ENCODE measurements at places on chromosomes 7 and 10.

- no peak for DNase-seq
Observed at GRCh38 chr10:71575451-71575850, 144.1 kb downstream of the C10orf105 start.

- DNase-seq: no peak
Observed at GRCh38 chr7:70696201-70696754, 435.7 kb upstream of the GALNT17 start.

- DNase-seq: no peak
Observed at GRCh38 chr7:123208793-123209192, 9.0 kb upstream of the SLC13A1 start.

- DNase-seq: no peak
Observed at GRCh38 chr7:37290731-37291130, 157.9 kb downstream of the ELMO1 start.

GRCh38 chr10:71125749-71126107 lies 86.6 kb upstream of the UNC5B start:
- no peak for DNase-seq

DNA sequence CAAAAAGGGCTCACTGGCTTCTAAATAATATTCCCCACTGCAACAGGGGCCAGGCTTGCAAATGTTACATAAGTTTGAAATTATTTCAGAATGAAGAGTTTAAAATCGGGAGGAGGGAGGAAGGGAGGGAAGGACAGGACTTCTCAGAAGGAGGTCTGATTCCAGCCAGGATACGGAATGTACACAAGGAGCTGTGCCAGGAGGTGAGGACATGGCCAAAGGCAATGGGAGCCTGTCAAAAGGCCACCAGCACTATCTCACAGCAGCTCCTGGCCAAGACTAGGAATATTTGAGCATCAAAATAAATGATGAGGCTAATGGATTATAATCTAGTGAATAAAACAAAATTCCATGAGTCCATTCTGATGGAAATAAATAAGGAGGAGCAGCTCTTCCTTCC lies 18.6 kb upstream of the DRGX start:
- DNase-seq: no peak

- no peak for DNase-seq
Observed at GRCh38 chr10:126911301-126911700, 6.1 kb downstream of the DOCK1 start.

DNA sequence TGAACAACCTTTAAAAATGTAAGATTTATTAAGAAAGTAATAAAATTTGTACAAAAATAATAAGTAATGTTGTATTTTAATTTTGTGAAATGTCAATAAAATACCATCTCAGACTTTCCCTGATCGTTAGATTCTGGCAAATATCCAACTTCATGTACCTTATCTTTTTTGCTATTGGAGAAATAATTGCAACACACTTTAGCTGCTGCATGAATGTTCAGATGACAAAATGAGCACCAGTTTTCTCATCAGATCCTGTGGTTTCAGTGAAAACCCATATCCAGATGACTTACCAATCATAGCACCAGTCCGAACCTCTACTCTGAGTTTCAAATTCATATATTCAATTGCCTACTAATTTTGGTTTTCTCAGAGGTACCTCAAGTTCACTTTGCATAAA lies 69.9 kb downstream of the CASD1 start:
- DNase-seq: no peak

GRCh38 chr10:45408421-45409319 lies 34.7 kb downstream of the ALOX5 start:
- DNase-seq: no peak

DNA sequence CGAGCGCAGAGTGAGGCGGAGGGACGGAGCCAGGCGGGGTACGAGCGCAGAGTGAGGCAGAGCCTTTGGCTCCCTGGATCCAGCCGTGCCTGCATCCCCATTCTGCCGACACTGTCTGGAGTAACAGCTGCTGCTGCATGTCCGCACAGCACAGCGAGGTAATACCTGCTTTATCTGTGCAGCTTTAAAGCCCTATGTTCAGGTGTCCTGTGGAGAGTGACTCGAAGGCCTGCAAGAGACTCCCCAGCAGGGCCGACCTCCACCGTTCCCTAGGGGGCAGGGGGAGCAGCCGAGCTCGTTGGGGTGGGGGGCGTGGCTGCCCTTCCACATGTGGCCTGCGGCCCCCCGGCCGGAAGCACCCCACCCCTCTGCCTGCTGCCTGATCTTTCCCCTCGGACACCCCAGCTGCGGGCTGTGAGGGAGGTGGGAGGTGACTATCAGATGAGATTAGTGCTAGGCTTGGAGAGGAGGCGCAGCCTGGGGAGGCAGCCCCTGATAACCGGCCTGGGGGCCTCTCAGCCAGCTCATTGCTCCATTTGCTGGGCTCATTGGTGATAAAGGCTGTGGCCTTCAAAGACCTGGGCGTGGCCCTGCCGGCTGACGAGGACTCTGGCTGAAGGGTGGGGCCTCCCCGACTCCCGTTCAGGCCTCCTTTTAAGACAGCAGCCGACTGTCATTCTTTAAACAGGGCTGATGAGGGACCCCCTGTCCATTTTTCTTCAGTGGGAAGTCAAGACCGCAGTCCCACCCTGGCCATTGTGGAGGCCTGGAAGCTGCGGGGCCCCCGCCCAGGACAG lies 8.0 kb downstream of the VENTX start:
- no peak for DNase-seq

DNA sequence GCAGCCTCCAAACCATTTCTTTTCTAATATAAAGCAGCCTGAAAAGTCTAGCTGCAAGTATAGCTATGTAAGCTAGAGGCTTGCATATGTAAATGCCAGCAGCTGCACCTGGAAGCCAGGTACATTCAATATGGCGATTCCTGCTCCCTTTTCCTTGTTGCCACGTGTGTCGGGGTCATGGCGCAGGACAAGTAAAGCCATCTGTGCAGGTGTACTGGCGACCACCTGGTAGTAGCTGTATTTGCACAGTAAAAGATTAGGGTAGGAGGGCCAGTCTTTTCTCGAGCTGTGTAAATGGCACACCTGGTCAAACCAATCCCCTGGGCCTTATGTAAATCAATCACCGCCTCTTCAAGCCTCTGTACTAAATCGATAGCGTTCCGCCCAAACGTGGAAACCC lies 484.5 kb downstream of the MAGI2 start:
- no peak for DNase-seq

DNA sequence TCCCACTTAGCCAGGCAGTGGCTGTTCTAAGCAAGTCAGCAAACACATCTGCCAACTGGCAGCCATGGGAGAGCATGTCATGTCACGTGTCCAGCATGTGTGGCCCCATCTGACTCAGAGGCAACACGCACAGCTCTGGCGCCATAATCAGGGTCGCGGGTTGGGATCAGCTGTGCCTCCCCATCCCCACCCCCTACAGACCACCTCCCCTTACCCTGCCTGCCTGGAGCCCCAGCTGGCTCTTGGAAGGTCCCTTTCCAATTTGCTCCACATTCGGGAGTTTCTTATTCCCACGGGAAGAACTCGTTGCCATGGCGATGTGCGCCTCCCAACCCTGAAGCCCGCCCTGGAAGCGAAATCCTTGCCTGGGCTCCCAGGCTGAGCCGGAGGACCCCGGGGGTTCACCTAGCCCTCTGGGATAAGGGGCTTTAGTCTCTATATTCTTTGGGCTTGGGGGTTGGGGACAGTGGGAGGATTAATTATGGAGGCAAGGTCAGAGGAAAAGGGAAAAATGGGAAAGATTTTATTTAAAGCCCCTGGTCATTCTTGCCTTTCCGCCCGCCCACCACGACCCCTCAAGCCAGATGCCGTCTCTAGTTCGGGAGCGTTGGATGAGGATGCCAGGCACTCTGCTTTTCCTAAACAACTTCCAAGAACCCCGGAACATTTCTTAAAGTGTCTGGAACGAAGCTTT lies 283.7 kb downstream of the ZEB1 start:
- peak; percentile 75 for DNase-seq

- no peak for DNase-seq
Observed at GRCh38 chr10:77037735-77038403, 599.7 kb downstream of the KCNMA1 start.

Measured in breast epithelium (tissue), 4 donors.